Activated CD4-positive, alpha-beta T cell treated with anti-CD3 and anti-CD28 coated beads for 4 hours (primary cell): ENCODE measurements at places on chromosomes 6 and 20.

DNA sequence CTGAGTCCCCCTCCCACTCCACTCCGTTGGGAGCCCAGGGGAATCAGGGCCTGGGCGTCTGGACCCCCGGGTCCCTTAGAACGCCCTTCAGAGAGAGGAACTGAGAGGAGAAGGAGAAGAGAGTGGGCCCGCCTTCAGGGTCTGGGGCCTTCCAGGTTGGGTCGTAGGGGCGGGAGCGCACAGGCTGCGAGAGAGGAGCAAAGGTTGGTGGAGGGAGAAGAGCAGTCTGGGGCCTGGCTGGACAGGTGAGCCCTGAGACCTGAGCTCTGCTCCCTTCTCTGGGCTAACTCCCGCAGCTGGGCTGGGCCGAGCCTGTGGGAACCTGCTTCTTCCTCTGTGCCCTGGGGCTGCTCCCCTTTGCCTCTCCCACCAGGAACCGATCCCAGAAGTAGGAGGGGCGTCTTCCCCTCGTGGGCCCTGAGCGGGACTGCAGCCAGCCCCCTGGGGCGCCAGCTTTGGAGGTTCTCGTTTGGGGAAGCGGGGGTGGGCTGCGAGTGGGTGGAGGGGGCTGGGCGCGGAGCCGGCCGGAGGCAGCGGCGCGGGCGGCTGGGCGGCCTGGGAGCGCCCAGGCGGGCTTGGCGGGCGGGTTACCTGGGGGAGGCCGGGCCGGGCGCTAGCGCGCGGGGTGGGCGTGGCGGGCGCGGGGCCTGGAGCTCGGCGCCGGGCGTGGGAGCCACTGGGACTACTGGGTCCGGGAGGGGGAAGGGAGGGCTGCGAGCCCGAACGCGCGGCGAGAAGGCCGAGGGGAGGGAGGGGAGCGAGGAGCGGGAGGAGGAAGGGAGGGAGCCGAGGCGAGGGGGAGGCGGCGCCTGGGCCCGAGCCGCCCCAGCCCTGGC, at the start of gene DDR1:
Gene DDR1, plus strand, starts transcription at position 835 of the 836 bp plus-strand sequence. CDS start 4,211 bp downstream, outside the sequence.
- peak; percentile 43 for DNase-seq

- DNase-seq: no peak
Observed at GRCh38 chr20:21361266-21361665, 36.1 kb downstream of the NKX2-4 start.

- DNase-seq: no peak
Observed at GRCh38 chr6:88048578-88048977, 937 bp downstream of the SPACA1 start.

DNA sequence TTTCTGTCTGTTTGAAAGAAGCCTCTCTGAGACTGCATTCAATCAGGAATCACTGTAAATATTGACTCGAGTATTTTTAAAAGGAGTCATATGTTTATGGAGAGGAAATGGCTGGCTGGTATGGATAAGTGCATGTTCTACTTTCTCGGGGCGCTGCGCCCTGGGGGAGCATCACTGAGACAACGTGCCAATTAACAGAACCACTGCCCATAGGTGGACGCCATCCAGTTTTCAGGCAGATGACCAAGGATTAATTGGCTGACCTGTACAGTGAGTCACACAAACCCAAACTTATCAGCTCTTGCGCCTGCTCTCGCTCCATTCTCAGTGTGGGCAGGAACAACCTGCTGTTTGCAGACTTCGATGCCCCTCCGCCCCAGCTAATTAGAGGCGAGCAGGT, 571.2 kb downstream of the QKI start:
- DNase-seq: no peak

GRCh38 chr6:118748311-118749062, 97.1 kb upstream of the CEP85L start:
- DNase-seq: no peak

DNA sequence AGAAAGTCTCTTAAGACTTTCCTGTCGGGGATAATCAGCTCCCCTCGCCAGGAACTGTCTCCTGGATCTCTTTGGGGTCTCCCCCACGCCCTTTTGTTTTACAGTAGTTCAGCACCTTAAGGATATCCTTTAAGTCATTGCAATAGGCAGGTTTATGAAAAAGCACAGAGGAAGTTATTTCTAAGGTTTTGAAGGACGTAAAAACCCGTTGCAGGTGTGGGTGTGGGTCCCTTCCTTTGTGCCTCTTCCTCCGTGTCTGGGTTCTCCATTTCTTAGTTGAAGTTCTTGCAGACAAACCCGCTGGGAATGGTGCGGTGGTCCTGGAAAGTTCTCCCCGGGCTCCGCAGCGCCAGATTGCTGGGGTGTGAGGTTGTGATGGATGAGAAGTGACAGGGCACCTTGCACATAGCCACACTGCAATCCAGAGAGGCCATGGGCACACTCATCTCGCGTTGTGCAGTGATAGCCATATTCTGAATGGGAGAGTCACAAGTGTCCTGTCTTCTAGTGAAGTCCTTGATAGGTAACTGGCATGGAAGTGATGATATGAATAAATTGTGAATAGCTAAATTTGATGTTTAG, 65.2 kb downstream of the GTF2H5 start:
- no peak for DNase-seq

DNA sequence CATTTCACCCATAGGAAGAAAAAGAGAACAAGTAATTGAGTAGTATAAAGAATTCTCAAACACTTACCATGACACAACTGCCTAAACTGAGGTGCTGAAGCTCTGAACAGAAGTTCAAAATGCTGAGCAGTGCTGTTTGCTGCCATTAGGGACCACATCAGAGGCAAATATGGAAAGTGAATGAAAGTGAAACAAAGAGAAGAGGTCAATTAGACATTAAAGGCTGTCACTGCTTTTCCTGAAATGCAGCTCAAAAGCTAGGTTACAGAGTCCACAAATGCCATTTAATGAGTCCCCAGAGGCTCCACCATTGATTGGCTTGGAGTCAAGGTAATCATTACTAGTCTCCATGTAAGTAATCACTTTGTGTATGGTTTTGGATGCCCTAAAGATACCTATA, 46.1 kb downstream of the POU3F2 start:
- no peak for DNase-seq

- no peak for DNase-seq
Observed at GRCh38 chr6:4362326-4362725, 227.0 kb upstream of the ECI2 start.

DNA sequence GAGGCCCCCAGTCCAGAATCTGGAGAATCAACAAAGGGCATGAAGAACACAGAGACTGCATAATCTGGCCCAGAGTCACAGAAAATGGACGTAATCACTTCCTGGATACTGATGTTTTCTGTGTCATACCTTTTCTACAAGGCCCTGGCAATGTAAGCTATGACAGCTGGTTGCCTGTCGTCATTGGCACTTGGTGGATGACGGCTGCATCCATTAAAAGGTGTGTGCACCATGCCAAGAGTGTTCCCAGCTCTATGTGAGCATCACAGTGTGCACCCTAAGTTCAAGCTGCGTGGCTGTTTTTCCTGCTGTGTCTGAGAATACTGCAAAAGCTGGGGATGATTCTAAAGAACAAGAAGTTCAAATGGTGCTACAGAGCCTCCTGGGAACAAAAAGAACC, 275.2 kb upstream of the CNR1 start:
- no peak for DNase-seq

DNA sequence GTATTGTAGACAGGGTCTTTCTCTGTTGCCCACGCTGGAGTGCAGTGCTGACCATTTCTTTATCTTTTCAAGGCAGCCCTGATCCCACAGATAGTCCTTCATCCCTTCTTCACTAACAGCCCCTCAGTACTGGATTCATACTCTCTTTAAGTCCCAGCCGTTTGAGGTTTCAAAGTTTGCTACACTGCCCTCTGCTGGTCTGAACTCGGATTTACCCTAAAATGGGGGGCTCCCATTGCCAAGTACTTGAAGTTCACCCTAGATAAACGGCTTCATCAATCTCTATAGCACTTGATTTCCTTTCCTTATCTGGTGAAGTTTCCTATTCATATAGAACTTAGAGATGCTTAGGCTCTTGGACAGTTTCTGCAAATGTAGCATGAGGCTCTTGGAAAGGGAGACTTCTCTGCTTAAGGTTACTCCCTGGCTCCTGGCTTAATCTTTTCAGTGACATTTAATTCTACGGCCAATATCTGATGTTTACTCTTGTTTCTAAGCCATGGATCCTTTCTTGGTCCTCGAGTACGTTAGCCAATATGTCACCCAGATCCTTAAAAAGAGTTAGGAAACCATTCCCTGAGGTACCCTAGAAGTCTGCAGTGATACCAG, 21.4 kb upstream of the PREP start:
- DNase-seq: peak; percentile 37

- no peak for DNase-seq
Observed at GRCh38 chr6:72788188-72788587, 166.3 kb downstream of the KCNQ5 start.

GRCh38 chr6:160005861-160006540, 37.1 kb downstream of the IGF2R start:
- no peak for DNase-seq

- no peak for DNase-seq
Observed at GRCh38 chr6:79167931-79168694, 66.4 kb downstream of the HMGN3 start.

DNA sequence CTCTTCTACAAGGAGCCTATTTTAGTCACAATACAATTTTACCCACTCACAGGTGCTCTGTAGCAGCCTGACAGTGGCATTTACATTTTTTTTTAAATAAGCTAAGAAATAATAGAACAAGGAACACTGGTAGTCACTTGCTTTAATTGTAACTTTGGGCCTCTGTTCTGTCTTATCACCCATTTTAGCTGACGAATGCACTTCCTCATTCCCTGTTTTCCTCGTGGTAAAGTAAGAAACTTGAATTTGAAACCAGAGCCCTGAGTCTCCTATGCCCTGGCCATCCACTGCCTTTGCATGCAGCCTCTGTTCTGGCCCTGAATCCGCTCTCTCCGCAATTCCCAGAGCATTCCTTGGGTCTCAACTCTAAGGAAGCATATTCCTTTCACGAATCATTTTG, 550.6 kb downstream of the PTPRT start:
- no peak for DNase-seq

GRCh38 chr20:6302041-6302440, 179.2 kb upstream of the FERMT1 start:
- DNase-seq: no peak

- DNase-seq: no peak
Observed at GRCh38 chr6:20254295-20254694, 42.0 kb upstream of the MBOAT1 start.

GRCh38 chr6:168261234-168261633, 58.3 kb downstream of the DACT2 start:
- no peak for DNase-seq

- DNase-seq: peak; percentile 72
Observed at GRCh38 chr20:45987108-45987780, 15.2 kb upstream of the ZNF335 start.
